ENCODE measurements at places on chromosomes 13 and 19.

DNA sequence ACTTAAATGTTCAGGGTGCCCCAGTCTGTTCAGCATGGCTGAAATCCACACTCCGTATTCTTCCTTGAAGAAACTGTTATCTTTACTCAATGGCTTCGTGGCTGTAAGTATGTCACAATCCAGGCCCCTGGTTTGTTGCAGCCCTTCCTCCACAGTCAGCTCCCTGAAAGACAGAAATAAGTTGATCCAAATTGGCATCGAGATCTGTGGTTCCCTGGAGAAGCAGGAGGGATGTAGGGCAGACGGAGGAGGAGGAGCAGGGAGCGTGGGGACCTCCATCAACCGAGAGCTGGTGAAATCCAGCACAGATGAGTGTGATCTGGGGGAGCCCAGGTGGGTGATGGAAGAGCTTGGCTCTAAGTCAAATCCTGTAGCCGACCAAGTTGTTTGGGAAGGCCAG, 304 bp downstream of the TSPAN16 start:
- no peak for DNase-seq

GRCh38 chr13:98974053-98974452, 3.8 kb downstream of the DOCK9 start:
- no peak for DNase-seq

DNA sequence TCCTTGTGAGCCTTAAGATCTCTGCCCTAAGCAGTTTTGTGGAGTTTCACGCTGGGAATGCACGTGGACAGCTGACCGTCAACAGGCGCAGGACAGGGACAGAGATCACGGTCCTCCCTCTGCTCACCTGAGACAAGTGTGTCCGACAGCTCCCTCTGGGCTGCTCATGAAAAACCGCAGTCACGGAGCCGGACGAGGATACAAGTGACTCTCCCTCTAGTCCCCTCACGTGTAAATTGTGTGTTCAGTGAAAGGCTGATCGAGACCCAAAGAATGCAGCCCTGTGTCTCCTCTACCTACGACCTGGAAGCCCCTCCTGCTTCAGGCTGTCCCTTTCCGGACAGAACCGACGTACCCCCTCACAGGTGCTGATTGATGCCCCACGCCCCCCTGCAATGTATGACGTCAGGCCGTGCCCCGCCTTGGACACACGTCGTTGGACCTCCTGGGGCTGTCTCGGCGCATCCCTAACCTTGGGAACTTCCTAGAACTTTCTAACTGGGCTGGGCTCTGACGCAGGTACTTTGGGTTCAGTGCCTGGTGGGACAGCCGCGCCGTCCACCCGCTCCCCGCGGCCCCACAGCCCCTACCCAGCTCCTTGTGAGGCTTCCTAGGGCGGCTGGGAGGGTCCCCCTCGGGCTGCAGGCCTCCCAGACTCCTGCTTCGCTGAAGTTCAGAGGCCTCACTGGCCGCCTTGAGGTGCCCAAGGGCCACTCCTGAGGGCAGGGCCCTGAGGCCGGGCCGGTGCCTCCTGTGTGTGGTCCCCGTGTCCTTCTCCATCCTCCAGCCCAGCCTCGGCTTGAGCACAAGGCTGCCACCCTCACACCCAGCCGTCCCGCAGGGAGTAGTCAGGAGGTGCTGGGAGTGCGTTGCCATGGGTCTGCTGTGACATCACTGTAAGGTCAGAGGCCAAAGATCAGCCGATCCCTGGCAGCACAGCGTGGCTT, at the start of gene C13orf46:
Gene C13orf46, minus strand, starts transcription at position 859 of the 947 bp plus-strand sequence. Its CDS starts 79 bp downstream, at position 780.
- DNase-seq, result no peak

GRCh38 chr13:44815623-44816022, 173.6 kb downstream of the NUFIP1 start:
- peak; percentile 70 for DNase-seq

GRCh38 chr13:45209229-45209628, 8.4 kb upstream of the KCTD4 start:
- no peak for DNase-seq

- peak; percentile 65 for DNase-seq
Observed at GRCh38 chr13:52411629-52412028, 5.7 kb upstream of the THSD1 start.

- DNase-seq, result peak; percentile 47
Observed at GRCh38 chr13:28805193-28805819, 14.8 kb upstream of the MTUS2 start.

DNA sequence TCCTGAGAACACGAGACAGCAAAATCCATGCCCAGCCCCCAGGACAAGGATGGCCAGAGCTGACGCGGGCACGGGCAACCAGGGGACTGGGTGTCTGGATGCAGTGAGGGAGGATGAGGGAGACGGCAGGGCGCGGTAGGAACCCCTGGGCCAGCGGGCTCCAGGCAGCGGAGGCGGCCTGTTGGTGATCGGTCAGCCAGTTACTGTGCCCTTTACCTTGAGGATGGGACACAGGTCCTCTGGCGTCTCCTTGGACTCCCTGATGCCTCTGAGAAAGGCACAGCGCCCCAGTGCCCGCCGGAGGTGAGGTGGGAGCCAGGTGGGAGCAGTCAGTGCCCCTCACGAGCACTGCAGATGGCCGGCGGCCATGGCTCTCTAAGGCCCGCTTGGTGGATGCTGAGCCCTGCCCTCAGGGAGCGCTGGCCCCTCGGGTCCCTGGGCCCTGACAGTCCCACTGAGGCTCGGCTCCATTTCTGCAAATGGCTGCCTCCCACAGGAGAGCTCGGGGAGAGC, 31.2 kb downstream of the C13orf46 start:
- no peak for DNase-seq

- DNase-seq, result no peak
Observed at GRCh38 chr19:32397671-32398101, 7.9 kb upstream of the DPY19L3 start.

- DNase-seq, result no peak
Observed at GRCh38 chr13:76470991-76471390, 415.2 kb downstream of the KCTD12 start.

- no peak for DNase-seq
Observed at GRCh38 chr19:8544168-8544567, 30.2 kb upstream of the ZNF414 start.

DNA sequence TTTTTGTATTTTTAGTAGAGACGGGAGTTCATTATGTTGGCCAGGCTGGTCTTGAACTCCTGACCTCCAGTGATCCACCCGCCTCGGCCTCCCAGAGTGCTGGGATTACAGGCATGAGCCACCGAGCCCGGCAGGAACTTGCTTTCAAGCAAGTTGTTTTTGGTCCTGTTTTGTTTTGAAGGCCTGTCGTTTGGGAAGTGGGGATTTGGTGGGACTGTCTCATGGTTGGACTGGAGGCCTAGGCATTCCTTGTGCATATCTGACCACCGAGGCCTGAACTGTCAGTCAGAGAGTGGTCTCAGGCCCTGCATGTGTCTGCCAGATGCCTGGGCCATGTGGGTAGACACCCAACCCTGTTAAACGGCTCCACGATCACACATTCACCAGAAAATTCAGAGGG, 26.3 kb downstream of the UBXN6 start:
- DNase-seq, result no peak

All from activated CD4-positive, alpha-beta T cell treated with anti-CD3 and anti-CD28 coated beads, Interleukin-2, amount 50 U/mL, for 16 hours (primary cell).